Activated naive CD4-positive, alpha-beta T cell treated with anti-CD3 and anti-CD28 coated beads, Interleukin-2, amount 50 U/mL, for 16 hours (primary cell): ENCODE measurements at places on chromosomes 2 and 18.

GRCh38 chr18:52227536-52227935 is 112.5 kb upstream of the DCC start:
- no peak for DNase-seq

DNA sequence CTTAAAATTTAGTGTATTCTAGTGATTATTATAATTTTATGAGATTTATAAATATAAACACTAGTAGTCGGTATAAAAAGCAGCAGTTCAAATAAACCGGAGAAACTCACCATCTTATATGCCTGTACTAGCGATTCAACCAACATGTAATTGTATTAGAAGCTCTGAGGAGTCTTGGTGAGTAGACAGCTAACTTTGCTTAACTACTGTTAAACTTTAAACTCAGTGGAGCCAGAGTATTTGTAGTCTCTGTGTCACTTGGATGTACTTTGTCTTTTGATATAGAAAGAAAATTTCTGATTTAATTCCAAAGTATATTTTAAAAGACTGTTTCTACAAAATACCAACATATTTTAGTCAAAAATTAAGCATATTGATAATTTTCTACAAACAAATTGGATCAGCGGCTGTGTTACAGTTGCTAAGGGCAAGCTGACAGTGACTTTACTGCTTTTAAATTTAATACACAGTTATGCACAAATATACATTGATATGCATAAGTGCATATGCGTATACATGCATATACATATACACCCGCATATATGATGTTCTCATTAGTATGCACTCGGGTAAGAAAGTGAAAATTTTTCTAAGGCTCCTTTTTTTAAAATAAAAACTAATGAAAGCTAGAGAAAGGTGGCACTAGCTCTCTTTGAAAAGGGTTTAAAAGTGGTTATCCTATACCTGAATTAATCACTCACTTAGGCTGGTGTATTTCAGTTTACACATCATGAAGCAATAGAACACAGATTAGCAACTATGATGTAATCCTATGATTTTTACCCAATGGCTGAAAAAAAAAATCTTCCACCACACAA is 374.5 kb downstream of the NCKAP5 start:
- no peak for DNase-seq

- peak; percentile 79 for DNase-seq
Measured at GRCh38 chr2:231926180-231926741, at the start of gene NPPC. Gene NPPC (minus strand): TSS chr2:231926396. CDS start chr2:231926249, 147 bp downstream.

DNA sequence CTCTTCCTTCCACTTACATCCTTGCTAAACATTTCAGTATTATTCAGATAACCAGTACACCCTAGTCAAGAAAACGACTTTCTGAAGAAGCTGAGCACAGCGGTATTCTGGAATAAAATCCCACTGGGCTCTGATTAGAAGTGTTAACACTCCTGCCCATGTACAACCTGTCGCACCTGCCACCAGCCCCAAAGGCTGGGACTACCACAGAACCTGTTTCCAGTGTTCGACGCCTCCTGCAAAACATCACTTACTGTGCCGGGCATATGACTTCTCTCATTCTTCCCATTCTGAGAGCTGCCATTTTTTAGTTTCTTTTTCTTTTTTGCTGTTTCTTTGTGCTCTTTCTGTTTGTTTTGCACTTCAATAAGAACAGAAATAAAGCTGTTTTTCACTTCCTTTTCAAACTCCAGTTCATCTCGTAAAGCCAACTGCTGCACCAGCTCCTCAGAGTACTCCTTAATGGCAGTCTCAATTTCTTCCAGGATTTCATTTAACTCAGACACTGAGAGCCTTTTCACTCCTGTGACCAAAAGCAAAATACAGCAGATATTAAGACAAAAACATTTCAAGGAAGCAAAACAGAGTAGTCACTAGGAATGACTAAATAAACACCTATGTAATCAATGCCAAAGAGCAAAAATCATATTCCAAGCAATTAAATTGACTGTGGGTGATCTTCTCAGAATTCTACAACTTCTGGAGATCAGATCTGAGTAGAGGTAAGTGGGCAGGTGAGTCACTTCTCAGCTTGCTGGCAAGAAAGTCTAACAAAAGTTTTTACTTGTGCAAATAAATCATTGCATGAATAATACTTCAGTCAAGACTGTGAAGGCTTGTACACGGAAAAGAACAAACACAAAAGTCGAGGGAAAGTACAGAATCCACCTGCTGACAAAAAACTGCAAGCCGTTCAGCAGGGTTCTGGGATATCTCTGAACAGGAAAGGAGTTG is 19.3 kb downstream of the FEZ2 start:
- DNase-seq, result no peak

DNA sequence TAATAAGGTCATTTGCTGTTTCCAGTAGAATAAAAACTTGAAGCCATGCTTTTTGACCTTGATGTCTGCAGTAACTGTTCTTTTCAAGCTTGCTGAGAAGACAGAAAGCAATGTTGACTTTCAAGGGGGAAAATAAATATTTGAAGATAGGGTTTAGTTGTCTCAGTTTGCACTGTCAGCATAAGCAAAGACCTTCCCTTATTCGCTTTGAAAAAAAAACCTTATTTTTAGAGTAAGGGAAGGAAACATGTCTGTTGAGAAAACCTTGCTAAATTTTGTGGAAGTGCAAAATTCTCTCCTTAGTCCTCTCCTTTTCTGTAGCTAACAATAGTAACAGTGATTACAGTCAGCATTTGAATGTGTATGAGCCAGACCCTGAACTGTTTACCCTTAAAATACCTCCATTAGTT is 43.1 kb downstream of the MAP4K4 start:
- no peak for DNase-seq

DNA sequence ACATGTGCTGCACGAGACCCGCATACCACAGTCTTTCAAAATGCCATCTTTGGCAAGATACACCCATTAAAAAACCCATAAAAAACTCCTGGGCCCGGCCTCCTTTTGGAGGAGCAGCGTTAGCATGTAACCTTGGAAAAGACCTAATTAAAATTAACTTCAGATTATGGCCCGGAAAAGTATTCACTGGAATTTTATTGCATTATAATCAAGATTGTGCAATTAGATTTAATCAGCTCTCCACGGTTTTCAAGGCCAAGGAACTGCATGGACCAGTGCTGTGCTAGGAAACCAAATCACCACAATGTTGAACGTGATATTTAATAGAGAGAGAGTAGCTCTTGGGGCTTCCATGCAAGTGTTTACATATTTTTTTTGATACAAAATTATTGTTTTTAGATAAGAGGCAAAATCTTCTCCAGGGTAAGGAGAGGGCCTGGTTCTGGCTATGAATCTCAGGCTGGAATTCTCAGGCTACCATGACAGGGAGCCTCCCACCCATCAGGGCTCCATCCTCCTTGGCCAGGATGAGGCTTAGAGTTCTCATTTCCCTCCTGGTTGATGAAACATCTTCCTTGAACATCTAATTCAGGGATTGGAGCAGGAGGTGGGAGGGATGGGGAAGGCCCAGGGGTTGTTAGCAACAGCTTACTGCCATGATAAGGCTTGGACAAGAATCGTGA is 82.0 kb upstream of the TTC39C start:
- no peak for DNase-seq

DNA sequence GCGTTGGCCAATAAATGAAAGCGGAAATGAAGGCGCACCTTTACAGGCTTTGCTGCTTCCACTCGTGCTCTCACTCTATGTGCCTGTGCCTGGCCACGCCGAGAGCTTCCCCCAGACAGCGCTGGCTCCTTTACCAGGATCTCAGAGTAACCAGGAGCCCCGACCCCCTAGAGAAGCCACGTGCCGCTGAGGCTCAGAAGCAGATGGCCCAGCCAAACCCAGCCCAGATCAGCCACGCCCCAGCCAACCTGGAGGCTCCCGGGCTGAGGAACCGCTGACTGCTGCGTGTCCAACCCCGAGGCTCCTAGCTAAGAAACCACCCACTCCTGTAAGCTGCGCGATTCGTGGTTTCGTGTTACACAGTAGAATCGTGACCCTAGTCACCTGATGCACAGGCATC is 199.3 kb downstream of the NCK2 start:
- no peak for DNase-seq

DNA sequence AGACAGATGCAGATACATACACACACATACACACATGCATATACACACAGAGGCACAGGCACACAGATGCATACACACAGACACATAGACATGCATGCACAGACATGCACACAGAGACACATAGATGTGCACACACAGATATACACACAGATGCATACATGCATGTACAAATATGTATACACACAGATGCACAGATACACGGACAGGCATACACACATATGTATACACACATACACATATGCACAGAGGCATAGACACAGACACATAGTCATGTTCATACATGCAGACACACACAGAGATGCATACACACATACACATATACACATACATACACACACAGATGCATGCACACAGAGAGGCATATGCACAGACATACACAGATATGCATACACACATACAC is 437.3 kb upstream of the SMIM21 start:
- no peak for DNase-seq

GRCh38 chr2:65686928-65687521 is 254.6 kb upstream of the SPRED2 start:
- DNase-seq, result no peak

DNA sequence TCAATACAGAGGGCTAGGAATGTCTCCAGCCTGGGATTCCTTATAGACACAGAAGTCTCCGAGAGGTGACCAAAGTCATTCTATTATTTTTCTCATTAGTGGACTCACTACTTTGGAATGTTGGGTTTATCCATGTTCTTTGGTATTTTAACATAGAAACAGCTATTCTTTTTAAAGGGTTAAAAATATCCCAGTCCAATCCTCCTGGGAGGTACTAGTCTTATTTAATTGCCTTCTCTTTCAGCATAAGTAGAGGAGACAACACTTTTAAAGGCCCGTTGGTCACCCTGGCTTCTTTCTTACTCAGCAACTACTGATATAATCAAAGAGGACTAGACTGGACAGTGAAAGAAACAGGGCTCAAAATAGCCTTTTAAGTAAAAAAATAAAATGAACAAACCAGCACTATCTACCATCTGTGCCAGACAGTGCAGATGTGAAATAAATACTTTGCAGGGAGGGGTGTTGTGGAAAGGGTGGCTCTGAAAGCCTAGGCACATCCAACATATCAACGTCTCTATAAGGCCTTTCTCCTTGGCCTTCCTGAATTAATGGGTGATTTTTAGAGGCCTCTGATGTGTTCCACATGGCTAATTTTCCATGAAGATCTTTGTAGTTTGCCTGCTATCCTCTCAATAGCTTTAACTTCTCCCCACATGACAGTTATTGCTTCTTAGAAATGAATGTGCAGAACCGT is 334.4 kb upstream of the THUMPD2 start:
- no peak for DNase-seq
